CD4-positive, alpha-beta T cell treated with Interleukin-15 for 4 hours (primary cell): ENCODE measurements at places on chromosomes 11 and 22.

- DNase-seq, result no peak
These were observed 609 bp downstream of the MAPK11 start for GRCh38 chr22:50269573-50269969.

DNA sequence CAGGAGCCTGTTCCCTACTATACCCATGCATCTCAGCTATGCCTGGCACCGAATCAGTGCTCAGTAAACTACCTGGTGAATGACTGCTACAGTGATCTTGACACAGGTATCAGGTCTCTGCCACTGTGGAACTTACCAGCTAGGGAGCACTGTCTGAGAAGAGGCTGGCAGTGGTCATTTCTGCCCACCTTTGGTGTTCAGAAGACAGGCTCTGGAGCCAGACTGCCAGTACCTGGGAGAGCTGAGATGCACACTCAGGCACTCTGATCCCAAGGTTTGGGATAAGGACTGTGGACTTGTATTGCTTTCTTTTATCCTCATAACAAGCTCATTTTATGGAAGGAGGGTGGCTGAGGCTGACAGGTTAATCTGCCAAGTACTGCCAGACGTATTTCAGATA lies 52.7 kb downstream of the SYN3 start:
- DNase-seq, result no peak

DNA sequence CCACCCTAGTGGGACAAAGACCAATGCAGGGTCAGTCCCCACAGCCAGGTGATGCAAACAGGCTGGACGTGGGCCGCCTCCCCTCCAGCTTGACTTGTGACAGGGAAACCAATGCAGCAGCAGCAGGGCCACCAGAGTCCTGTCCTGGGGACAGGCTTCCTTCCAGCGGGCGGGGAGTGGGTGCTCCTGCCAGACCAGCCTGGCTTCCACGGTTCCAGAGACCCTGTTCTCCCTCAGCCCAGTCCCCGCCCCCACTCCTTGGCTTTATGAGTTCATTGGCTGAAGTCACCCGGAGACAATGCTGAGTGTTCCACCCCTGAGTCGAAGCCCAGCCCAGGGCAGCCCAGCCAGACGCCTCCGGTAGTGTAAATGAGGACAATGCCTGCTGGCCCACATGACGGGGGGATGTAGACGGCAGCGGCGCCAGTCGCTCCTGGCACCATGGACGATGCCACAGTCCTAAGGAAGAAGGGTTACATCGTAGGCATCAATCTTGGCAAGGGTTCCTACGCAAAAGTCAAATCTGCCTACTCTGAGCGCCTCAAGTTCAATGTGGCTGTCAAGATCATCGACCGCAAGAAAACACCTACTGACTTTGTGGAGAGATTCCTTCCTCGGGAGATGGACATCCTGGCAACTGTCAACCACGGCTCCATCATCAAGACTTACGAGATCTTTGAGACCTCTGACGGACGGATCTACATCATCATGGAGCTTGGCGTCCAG lies at the start of gene TSSK2:
TSSK2 (plus strand) TSS at position 350 of the 726 bp plus-strand sequence; CDS start at position 442, 92 bp downstream.
- DNase-seq, result no peak

GRCh38 chr22:40422558-40423309 lies 52.3 kb downstream of the SGSM3 start:
- no peak for DNase-seq

GRCh38 chr11:106681435-106681834 lies 336.8 kb downstream of the GUCY1A2 start:
- DNase-seq, result no peak

DNA sequence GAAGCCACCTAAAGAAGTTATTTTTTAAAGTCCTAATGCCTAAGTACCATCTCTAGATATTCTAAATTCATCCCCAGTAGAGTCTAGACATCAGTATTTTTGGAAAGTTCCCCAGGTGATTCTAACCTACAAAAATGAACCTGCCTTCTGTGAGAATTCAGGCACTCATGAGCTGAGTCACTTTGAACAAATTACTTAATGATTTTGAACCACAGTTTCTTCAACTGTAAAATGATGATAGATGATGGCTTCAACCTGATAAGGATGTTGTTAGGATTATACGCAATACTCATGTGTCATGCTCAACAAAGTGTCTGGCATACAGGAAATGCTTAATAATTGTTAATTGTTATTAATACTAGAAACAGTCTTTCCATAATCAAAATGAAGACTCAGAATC lies 82.8 kb upstream of the OR5AK2 start:
- no peak for DNase-seq

DNA sequence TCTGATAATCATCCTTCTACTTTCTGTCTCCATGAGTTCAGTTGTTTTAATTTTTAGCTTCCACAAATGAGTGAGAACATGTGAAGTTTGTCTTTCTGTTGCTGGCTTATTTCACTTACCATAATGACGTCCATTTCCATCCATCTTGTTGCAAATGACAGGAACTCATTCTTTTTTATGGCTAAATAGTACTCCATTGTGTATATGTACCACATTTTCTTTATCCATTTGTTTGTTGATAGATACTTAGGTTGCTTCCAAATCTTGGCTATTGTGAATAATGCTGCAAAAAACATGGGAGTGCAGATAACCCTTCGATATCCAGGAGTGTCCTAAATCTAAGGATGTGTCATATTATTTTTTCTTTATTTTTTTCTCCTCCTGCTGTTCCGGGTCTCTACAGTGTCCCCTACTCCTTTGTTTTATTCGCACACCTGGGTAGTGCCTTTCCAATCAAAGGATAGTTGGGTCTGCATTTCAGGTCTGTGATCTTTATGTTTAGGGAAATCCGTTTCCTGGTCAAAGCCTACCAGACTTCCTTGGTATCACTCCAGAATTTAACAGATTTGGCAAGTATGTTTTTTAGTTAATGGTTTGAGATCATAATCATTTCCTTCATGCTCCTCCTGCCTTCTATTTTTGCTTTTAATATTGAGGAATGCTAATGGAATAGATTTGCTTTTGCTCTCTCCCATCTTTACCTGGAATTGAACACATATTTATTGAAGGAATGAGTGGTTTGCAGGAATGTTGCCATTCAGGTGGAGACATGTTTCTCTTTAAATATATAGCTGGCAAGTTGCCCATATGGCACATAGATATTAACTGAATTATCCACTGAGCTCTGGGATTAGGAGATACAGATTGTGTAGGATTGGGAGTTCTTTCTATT lies 53.7 kb downstream of the ARHGEF12 start:
- no peak for DNase-seq

DNA sequence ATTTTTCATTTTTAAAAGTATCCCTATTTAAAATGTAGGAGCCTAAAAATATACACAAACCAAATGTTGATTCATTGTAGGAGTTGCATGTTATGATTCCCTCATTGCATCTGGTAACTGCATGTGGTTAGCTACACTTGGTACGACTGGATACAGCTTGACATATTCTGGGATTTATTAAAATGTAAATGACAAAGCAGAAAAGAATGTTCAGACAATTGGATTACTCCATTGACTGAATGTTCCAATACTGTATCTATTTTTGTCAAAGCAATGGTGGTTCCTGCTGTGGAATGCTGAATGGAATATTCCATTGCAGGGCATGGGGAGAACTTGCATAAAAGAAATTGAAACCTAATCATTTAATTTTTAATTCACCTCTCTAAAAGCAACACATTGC lies 30.8 kb downstream of the BLID start:
- DNase-seq, result no peak

GRCh38 chr11:71138737-71139425 lies 113.5 kb downstream of the SHANK2 start:
- DNase-seq, result no peak

GRCh38 chr11:5285703-5286340 lies 15.9 kb downstream of the OR51B4 start:
- no peak for DNase-seq

DNA sequence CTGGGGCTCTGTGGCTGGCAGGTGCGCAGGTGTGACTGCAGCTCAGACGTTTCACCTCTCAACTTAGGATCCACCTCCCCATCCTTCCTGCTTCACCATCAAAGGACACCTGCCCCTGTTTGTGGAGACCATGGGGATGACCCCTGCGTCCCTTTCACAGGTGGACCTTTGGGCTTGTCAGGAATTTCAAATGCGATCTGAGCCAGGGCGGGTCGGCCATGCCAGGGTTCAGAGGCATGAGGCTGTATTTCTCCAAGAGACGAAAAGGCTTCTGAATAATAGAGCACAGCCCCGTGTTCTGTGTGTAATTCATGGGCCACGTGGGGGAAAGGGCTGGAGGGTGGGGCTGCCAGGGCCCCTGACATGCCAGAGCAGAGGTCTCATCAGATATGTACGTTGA lies 668.0 kb downstream of the BRD1 start:
- DNase-seq, result no peak

GRCh38 chr11:73306069-73306841 lies 1.8 kb upstream of the ARHGEF17 start:
- DNase-seq, result no peak

GRCh38 chr11:82786836-82787235 lies 53.2 kb upstream of the FAM181B start:
- no peak for DNase-seq

DNA sequence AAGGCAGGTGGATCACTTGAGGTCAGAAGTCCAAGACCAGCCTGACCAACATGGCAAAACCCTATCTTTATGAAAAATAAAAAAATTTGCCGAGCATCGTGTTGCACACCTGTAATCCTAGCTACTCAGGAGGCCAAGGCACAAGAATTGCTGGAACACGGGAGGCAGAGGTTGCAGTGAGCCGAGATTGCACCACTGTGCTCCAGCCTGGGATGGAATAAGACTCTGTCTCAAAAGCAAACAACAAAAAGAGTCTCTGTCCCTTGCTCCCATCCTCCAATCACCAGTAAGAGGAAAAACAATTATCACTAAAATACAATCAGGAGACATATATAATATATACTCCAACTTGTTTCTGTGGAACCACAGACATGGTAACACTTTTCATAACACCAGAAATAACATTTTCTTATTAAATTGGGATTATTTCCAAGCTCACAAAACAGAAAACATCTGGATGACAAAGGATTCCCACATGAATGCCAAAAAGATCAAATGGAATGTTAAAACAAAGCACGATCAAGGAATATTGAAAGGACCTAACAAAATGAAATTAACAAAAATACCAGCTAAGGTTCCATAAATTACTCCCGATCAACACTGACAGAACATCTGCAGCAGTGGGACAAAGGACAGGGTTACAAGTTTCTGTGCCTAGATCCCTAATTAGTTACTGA lies 15.2 kb downstream of the FCHSD2 start:
- DNase-seq, result no peak
